ENCODE measurements at places on chromosomes 12 and 14.
A peak's percentile ranks its signal among the peaks of the same experiment; 100 is the strongest.

DNA sequence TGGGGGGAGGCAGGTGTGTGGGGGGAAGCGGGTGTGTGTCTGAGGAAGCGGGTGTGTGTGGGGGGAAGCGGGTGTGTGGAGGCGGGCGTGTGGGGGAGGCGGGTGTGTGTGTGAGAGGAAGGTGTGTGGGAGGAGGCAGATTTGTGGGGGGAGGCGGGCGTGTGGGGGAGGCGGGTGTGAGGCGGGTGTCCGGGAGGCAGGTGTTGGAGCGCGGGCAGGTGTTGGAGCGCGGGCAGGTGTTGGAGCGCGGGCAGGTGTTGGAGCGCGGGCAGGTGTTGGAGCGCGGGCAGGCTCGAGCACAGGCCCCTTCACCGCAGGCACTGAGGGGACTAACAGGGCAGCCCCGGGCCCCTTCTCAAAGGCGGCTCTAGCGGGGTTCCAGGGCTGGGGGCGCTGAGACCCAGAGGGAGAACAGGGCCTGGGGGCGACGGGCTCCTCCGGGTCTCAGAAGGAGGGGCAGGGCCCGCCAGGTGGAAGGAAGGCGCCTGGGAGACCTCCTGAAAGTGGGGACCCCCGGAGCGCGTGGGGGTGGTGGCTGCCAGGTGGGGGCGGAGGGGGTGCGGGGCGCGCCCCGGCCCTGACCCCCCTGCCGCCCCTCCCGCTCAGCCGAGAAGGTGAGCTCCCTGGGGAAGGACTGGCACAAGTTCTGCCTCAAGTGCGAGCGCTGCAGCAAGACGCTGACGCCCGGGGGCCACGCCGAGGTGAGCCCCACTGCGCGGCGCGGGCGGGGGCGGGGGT lies 3.2 kb downstream of the CRIP2 start:
- DNase-seq: no peak

- DNase-seq: no peak
Observed at GRCh38 chr12:19794116-19794515, 354.8 kb downstream of the AEBP2 start.

DNA sequence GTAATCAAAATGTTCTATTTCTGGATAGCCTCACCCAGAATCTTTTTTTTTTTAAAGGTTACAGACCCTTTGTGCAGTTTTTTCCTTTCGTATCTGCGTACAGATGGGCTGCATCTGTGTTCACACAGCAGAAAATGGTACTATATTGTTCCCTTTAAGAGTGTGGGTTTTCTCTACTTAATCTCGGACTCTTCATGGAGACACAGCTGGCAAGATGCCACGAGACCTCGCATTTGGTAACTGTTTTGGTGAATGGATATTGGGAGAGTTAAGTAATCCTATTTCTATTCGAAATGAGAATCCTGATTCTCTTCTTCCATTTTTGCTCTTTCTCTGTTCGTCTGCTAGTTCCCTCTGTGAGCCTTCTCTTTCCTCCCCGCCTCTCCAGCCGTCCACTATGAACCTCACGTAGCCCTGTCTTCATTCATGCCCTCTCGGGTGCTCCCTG lies 85.7 kb downstream of the SAMD4A start:
- no peak for DNase-seq

GRCh38 chr12:119153477-119154434 lies 25.0 kb upstream of the HSPB8 start:
- peak; percentile 7 for DNase-seq

DNA sequence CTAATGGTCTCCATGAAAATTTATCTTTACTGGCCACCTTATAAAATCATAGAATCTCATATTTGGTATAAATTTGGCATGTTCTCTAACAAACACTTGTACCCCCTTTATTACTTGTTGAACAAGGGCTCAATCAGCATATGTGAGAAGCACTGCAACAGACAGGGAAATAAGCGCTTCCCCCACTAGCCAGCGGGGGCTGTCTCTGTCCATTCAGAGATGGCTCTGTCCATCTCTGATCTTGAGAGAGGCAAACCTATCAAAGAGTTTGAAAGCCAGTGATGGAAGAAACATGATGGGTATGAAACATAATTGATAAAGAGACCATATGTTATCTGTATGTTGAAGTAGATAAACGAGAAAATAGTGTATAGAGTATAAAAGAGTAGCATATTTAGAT lies 326.8 kb downstream of the PDZRN4 start:
- DNase-seq: no peak

DNA sequence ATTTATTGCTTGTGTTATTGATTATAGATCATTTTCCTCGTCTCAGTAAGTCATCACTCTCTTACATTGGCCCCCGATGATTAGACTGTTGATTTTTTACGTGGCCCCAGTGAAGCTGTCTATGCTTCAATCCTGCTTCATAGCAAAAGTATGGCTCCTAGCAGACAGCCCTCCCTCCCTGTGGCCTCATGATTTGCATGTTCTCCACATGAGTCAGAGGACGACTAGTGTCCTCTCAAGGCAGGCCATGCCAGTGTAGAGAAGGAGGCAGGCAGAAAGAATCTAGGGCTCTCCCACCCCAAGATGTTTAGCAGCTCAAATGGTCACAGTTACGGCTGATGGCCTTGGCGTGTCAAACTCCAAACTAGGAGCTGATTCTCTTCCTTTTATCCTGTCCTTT lies 59.6 kb downstream of the FIGNL2 start:
- no peak for DNase-seq

- DNase-seq: no peak
Observed at GRCh38 chr12:80154261-80154660, 54.9 kb downstream of the OTOGL start.

DNA sequence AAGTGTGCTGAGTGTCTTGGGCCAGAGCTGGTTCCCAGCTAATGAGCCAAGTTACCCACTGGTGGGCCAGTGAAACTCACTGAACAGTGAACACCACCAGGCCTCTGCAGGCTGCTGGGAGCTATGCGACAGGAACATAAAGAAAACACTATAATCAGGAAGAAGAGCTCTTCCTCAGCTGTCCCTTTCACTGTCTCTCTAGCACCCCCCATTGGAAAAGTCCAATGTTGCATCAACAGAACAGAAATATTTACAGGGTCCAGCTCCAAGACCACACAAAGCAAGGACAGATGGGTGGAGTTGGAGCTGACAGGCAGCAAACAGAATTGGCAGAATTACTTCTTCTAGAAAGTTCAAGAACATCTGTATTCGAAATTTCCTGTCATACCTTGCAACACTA lies 903.6 kb upstream of the TMEM132C start:
- no peak for DNase-seq

DNA sequence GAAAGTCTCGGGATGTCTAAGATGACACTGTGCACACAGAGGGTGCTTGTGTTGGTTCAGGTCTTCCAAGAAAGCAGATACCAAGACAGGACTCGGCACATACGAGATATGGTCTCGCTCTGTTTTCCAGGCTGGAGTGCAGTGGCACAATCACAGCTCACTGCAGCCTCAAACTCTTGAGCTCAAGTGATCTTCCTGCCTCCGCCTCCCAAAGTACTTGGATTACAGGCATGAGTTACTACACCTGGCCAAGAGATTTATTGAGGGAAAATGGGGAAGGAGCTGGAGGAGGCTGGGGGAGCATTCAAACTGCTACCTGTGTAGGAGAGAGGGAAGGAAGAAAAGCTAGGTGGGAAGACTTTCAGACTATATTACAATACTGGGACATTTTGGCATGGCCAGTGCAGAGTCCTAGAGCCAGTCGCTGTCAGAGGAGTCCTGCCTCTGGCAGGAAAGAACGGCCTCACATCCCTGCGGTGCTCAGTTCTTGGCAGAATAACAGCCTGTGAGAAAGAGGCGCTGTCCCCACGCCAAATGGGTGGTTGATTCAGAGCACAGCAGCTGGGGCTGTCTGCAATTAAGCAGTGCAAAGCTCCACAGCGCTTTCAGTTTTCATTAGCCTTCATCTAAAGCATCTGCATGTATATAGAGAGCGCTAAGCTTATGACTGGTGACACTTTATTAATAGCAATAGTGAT lies 18.3 kb downstream of the SLC17A8 start:
- no peak for DNase-seq

- no peak for DNase-seq
Observed at GRCh38 chr12:118042091-118042490, 18.9 kb downstream of the WSB2 start.

Data from kidney capillary endothelial cell (primary cell).